Cerebellum (tissue), 4 donors: ENCODE measurements at places on chromosomes 6 and 20. TPM values are rescaled to one million over a fixed set of nuclear protein-coding genes. Genes with fewer than 3 reads are reported as not detected.

Gene DZANK1
- total RNA-seq, result 3.6 TPM

Gene FRS3
- 5.2 TPM for total RNA-seq

Gene PPT2
- 17.8 TPM for total RNA-seq

Gene ITPA
- total RNA-seq, result 14.2 TPM

Gene OLIG3
- total RNA-seq, result 1.2 TPM

Gene ADAM33
- 6.3 TPM for total RNA-seq

Gene NTSR1
- 1.8 TPM for total RNA-seq

Gene TRIM40
- not detected for total RNA-seq

Gene SS18L1
- 60.0 TPM for total RNA-seq

Gene HLA-DQA1
- total RNA-seq, result not detected

Gene TBC1D20
- 19.3 TPM for total RNA-seq

Gene EDN3
- 1.2 TPM for total RNA-seq

Gene DCDC2
- 2.6 TPM for total RNA-seq

Gene MOXD1
- 4.5 TPM for total RNA-seq

Gene HSPA1B
- 97.4 TPM for total RNA-seq

Gene SLC22A23
- 40.4 TPM for total RNA-seq

Gene PSMB9
- 1.4 TPM for total RNA-seq

Gene C20orf96
- 6.3 TPM for total RNA-seq

Gene NELFCD
- total RNA-seq, result 52.6 TPM

Gene SLC17A1
- total RNA-seq, result not detected

Gene WFDC10B
- total RNA-seq, result not detected

Gene CNKSR3
- 1.7 TPM for total RNA-seq

Gene C20orf141
- not detected for total RNA-seq

Gene RBBP8NL
- not detected for total RNA-seq

Gene KCNK15
- 0.27 TPM for total RNA-seq

Gene PAX1
- total RNA-seq, result not detected

Gene CLVS2
- total RNA-seq, result 35.0 TPM

Gene HLA-G
- total RNA-seq, result not detected

Gene FAM217A
- not detected for total RNA-seq

Gene OGFRL1
- 37.6 TPM for total RNA-seq

Gene FLOT1
- total RNA-seq, result 35.7 TPM

Gene CGA
- 0.82 TPM for total RNA-seq

Gene THBS2
- 5.8 TPM for total RNA-seq

Gene SMPDL3A
- 11.3 TPM for total RNA-seq

Gene MPIG6B
- total RNA-seq, result not detected

Gene MEI4
- 0.73 TPM for total RNA-seq
